Pericardium fibroblast (primary cell): ENCODE measurements at places on chromosomes 11 and 22. TPM values are rescaled to one million over a fixed set of nuclear protein-coding genes. Genes with fewer than 3 reads are reported as not detected.

USP2 gene
- total RNA-seq = 0.58 TPM in 1 of 2 replicates, not detected in the other

MAP6 gene
- 5.6 and 6.1 TPM in 2 replicates for total RNA-seq

MUC2 gene
- not detected in 2 replicates for total RNA-seq

OR4C16 gene
- total RNA-seq = not detected in 2 replicates

OR8K1 gene
- not detected in 2 replicates for total RNA-seq

CRYBA4 gene
- not detected in 2 replicates for total RNA-seq

HTR3B gene
- not detected in 2 replicates for total RNA-seq

CLDN5 gene
- 2.1 and 16.7 TPM in 2 replicates for total RNA-seq

UCP2 gene
- total RNA-seq = 0.70 and 3.8 TPM in 2 replicates

TMEM45B gene
- total RNA-seq = 0.12 TPM in 1 of 2 replicates, not detected in the other

RAB38 gene
- total RNA-seq = 0.12 and 3.8 TPM in 2 replicates

LDHAL6A gene
- not detected in 2 replicates for total RNA-seq
